HS-5 (cell line): ENCODE measurements at places on chromosomes 3 and 15.
A peak's percentile ranks its signal among the peaks of the same experiment; 100 is the strongest.

DNA sequence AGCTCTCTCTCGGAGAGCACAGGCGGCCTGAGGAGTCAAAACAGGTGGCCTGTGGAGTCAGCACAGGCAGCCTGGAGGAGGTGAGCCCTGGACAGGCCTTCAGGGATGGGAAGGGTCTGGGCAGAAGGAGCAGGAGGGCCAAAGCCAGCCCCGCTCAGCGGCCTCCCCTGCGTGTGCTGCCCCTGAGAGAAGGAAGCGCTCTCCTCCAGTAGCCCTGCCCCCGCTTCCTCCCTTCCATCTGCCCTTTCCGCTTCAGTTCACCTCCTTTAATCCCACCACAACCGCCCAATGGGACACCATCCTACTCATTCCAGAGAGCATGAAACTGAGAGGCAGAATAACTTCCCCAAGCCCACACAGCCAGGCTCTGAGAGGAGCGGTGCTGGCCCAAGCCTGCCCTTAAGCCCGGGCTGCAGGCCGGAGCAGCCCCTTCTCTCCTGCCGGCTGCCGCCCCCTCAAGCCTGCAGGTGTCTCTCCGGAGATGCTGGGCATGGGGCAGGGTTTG is 3.2 kb upstream of the NR2E3 start:
- no peak for DNase-seq

DNA sequence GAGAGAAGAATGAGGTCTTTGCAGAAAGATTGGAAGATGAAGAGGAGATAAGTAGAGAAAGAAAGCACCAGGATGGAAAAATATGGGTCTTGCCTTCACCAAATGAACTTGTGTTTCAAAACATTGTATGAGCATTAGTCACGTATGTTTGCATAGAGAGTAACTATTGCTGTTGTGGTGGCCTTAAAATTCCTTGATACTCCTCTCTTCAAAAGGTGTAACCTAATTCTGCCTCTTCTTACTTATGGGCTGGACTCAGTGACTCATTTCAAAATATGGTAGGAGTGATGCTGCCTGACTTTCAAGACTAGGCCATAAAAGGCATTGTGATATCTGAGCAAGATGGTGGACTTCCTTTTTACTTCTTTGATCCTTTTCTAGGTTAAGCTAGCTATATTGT is 228.7 kb upstream of the ZNF385D start:
- peak; percentile 32 for DNase-seq

- no peak for DNase-seq
Measured at GRCh38 chr15:50710585-50710984, 24.0 kb upstream of the TRPM7 start.

- DNase-seq: no peak
Measured at GRCh38 chr15:90376789-90377188, 11.3 kb upstream of the IQGAP1 start.

GRCh38 chr15:64354688-64355344 is 1.2 kb downstream of the CSNK1G1 start:
- no peak for DNase-seq

- no peak for DNase-seq
Measured at GRCh38 chr3:24201301-24201700, 256.2 kb downstream of the NR1D2 start.

DNA sequence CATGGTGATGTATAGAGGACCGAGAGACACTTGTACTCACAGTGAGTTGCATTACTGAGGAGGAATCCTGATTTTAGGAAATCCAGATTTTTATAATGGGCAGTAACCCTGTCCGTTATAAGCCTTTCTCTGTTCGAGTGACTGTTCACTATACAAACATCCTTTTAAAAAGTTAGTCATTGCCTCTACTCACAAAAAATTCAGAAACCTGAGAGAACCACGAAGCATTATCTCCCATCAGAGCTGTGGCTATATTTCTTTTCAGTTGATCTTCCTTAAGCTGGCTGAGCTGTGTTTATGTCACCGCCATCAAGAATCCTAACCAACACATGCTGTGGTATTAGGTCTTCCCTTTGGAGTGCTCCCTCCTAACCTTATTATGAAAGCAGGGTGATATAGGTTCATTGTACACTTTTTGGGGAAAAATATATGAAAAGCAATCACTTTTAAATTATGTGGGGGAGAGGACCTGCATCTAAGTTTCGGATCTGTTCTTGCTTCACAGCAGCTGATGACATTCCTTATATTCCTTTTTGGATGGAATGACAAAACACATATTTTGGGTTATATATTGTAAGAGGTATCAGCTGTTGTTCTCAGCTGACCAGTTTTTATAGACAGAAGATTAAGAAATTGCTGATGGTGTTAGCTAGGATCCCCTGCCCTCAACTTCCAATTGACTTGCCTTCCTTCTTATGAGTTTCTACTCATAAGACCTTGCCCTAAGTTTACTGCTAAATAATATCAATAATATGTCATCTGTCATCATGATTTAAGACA is 465.9 kb upstream of the RASGRP1 start:
- DNase-seq: no peak
